ENCODE measurements at places on chromosomes 4 and X.

DNA sequence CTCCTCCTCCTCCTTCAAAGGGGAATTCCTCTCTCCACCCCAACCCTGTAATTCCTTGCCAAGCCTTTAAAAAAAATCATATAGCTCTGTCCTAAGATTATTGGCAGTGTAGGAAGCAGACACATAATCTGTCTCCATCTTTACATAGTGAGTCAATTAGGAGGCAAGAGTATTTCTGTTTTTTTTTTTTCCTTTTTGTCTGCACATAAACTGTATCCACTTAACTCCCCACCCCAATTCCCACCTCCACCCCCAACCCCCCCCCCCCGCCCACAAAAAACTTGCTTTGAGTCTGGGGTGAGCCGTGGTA is 182.5 kb downstream of the RASL11B start:
- DNase-seq, result no peak

- DNase-seq, result no peak
These were observed 141.7 kb downstream of the HHIP start for GRCh38 chr4:144787365-144788258.

- no peak for DNase-seq
These were observed 2.0 kb upstream of the MGST2 start for GRCh38 chr4:139663561-139664138.

DNA sequence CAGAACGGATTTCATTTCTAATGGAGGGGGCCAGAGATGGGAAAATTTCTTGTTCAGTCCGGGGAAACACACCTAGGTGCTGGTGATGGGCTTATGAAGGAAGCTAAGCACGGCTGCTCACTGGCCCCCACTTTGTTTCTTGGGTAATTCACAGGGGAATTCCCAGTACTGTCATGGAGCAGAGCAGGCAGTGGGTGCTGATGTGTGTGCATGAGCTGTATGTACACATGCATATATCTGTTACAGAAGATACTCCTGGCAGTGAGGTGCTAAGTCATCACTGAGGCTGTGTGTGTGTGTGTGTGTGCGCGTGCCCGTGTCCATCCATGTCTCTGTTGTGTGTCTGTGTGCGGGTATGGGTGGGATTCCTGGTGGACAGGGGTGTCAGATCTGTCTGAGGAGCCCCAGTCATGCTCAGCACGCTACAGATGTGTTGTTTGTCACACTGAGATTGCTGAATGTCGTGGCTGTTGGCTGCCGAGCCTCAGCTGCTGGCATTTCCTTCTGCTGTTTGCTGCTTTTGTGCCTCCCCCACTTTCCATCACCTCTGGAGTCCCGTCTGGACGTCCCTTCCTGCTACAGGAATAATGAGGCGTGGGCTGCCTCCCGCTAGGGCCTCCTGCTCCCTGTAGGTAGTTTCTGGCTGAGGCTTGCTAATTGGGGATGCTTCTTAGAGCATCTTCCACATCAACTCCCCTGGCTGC is 53.3 kb downstream of the JADE1 start:
- DNase-seq, result no peak

DNA sequence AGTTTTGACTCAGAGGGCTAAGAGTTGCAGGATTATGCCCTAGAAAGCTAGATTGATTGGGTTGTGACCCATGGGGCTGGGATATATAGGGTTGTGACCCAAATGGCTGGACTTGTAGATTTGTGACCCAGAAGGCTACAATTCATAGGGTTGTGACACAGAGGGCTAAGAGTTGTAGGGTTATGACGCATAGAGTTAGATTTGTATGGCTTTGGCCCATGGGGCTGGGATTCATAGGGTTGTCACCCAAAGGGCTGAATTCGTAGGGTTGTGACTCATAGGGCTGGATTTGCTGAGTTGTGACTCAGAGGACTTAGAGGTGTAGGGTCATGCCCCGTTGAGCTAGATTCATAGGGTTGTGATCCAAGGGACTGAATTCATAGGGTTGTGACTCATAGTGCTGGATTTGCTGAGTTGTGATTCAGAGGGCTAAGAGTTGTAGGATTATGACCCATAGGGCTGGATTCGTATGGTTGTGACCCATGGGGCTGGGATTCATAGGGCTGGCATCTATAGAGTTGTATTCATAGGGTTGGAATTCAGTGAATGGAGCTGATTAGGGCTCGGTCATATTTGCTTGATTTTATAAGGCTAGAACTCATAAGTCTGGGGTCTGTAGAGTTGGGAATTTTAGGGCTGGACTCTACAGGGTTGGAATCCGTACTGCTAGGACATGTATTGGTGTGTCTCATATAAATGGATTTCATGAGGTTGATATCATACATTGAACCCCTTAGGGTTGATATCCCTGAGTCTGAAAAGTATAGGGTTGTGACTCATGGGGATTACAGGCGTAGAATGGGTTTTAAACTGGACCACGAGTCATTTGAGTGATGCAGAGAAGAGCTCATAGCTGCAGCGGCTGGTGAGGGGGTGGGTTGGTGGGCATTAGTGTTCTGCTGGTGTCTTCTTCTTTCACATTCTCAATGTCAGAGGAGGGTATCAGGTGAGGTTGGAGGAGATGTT is 125.7 kb downstream of the CRLF2 start:
- DNase-seq, result no peak

DNA sequence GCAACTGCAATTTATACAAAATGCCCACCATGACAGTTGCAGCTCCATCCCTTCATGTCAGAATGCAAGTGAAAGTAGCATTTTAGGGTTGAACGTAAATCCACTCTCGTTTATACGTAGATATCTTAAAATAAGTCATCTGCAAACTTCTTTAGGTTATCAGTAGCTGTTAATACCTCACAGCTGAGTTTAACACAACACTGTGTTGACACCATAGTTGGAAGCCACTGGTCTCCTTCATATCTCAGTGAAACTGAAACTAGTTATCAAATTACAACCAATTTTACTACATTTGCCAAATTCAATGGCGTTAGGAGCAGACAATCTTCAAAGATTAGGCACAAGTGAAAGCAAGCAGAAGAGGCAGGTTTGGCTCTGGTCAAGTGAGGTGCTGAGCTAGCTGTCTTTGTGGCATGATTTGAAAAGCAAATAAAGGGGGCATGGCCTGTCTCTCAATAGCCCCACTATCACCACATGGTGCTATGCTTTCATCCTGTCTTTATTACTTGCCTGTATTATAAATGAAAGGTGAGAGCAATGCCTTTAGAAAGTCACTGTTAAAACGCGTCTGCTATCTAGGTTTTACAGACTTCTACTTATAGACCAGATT is 12.3 kb downstream of the PPP3CA start:
- DNase-seq, result no peak

GRCh38 chr4:52822583-52822971 is 39.5 kb upstream of the RASL11B start:
- DNase-seq, result no peak

DNA sequence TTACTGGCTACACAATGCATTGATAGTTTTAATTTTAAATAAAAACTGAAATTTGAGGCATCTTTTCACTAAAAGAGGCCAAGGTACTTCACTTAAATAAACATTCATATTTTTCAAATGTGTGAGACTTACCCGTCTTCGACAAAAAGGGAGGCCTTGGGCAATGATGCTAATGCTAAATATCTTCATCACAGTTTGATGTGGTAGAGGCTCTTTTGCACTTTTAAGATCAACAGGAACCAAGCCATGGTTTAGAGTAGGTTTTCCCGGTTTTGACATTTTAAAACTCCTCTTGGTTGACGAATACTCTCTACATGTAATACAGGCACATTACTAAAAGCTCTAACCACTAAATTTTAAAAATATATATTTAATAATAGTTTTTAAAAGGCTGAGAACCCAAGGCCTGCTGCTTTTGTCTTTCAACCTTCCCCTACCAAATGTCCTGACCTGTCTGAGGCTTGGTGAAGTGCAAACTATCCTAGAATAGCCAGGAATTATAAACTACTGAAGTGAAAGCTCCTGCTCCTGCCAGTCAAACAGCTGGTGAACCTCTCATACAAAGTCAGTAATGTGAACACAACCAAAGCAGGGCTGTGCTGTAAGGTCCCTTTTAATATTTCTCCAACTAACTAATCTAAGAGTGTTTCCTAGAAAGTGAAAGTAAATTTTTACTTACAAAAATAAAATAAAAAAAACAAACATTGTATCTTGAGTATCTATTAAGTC is 153.7 kb downstream of the FBXW7 start:
- no peak for DNase-seq

- no peak for DNase-seq
These were observed 54.3 kb downstream of the TSC22D3 start for GRCh38 chrX:107721318-107721717.

- DNase-seq, result no peak
These were observed 29.4 kb upstream of the CENPU start for GRCh38 chr4:184763150-184763780.

All from SHP77 (cell line).